ENCODE measurements at places on chromosomes 11 and 22. TPM values are rescaled to one million over a fixed set of nuclear protein-coding genes. Genes with fewer than 3 reads are reported as not detected.

GRCh38 chr11:64542172-64543125 lies 48.6 kb upstream of the SLC22A12 start:
- peaks cover 28% of the 10 kb centered on the region for H3K27me3 ChIP-seq
- DNase-seq = no peak
- H3K4me3 ChIP-seq = no peak overlapping the region
- no peaks in the 10 kb centered on the region for H3K36me3 ChIP-seq
- H3K4me1 ChIP-seq = no peaks in the 10 kb centered on the region

Gene C11orf68
- polyA plus RNA-seq = 94.4 TPM

- H3K36me3 ChIP-seq = no peaks in the 10 kb centered on the region
- H3K27ac ChIP-seq = peak overlapping the region; percentile 99
- DNase-seq = peak; percentile 99
- H3K4me1 ChIP-seq = peaks cover 31% of the 10 kb centered on the region
Observed at GRCh38 chr22:37904572-37905533, 1.2 kb upstream of the MICALL1 start.

- H3K4me1 ChIP-seq = peaks cover 7% of the 10 kb centered on the region
- no peak overlapping the region for H3K27ac ChIP-seq
- H3K36me3 ChIP-seq = peaks cover 41% of the 10 kb centered on the region
- DNase-seq = no peak
- H3K27me3 ChIP-seq = no peaks in the 10 kb centered on the region
Observed at GRCh38 chr11:18485913-18486528, 30.4 kb downstream of the LDHAL6A start.

DNA sequence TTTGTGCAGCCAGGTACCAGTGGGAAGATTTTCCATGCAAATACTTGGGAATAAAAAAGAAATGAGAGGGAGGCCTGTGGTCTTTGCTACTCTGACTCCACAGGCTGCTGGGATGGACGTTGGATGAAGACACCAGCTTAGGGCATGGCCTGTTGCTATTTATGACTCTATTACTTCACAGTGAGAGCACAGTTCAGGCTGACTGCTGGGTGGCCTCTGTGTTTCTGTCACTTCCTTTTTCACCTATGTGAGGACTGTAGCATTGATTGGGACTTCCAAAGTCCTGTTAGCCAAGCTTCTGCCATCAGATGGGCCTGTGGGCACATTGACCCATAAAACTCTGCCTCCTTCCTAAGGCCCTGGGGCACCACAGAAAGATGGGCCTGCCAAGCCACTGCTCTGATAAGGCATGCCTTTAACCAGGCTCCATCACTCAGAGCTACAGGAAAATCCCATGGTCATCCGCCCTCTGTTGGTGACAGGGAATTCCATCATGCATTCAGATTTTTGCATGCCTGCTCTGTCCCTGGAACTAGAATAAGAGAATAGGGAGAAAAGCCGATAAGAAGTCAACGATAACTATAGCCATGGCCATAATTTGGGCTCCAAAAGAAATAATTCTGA lies 64.6 kb downstream of the KCNJ1 start:
- DNase-seq = peak; percentile 35
- H3K27me3 ChIP-seq = no peaks in the 10 kb centered on the region
- H3K4me3 ChIP-seq = no peak overlapping the region
- H3K4me1 ChIP-seq = peaks cover 31% of the 10 kb centered on the region
- no peaks in the 10 kb centered on the region for H3K36me3 ChIP-seq

DNA sequence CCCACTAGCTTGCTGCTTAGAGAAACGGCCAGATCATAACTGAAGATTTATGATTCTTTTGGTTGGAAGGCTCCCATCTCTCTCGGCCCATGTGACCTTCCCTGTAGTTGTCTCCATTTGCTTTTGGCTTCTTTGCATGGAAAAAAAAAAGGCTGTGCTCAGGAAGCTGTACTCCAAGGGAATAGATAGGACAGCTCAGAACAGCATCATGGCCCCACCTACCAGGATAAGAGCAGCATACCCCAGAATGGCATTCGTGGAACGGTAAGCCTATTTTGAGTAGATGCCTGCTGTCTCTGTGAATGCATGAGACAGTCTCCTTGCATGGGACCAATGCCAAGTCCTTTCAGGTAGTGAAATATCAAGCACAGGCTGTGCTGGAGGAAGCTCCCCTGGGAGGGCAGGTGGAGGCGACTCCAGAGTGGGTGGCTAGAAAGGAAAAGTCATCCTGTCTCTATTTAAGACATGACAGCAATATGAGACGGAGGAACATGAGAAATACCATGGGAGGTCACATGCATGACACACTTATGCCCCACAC lies 94.1 kb upstream of the AMOTL1 start:
- no peaks in the 10 kb centered on the region for H3K27me3 ChIP-seq
- H3K4me3 ChIP-seq = no peak overlapping the region
- no peak overlapping the region for H3K27ac ChIP-seq
- no peaks in the 10 kb centered on the region for H3K4me1 ChIP-seq

DNA sequence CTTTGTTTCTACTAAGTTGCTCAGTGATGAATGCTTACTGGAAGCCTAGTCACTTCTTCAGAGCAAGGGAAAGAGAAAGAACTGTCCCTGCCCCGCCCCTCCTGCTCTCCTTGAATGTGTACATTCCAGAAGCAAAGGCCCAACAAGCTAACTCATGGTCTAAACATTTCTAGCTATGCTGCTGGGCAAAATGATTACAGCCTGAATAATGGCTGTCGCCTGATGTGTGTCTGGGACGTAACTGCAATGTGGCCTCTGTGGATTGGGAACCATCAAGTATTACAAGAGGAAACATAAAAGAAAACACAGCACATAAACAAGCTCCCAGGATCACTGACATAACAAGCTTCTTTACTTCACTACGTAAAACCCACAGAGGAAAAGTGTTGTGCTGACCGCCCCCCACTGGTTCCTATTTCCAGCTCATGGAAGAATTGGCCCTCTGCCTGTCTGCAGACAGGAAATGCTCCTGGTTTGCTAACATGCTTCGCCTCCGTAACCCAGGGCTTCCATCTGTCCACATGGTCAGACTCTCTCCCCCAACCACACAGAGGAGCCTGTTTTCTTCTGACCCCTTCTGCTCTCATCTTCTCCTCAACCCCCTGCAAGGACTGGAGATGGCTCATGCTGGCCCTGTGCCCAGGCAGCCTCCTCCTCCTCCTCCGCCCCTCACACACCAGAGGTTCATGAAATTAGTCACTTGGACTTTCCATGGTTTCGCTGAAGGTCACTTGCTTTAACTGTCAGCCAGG lies 187.2 kb downstream of the MAML2 start:
- no peaks in the 10 kb centered on the region for H3K36me3 ChIP-seq
- peaks cover 76% of the 10 kb centered on the region for H3K4me1 ChIP-seq
- DNase-seq = peak; percentile 98
- peak overlapping the region; percentile 58 for H3K4me3 ChIP-seq
- no peaks in the 10 kb centered on the region for H3K27me3 ChIP-seq
- peak overlapping the region; percentile 100 for H3K27ac ChIP-seq

GRCh38 chr11:83508804-83509203 lies 222.6 kb upstream of the CCDC90B start:
- no peak overlapping the region for H3K27ac ChIP-seq
- peak; percentile 40 for DNase-seq
- H3K36me3 ChIP-seq = no peaks in the 10 kb centered on the region
- H3K4me1 ChIP-seq = no peaks in the 10 kb centered on the region
